ENCODE measurements at places on chromosomes 5 and 9. TPM values are rescaled to one million over a fixed set of nuclear protein-coding genes. Genes with fewer than 3 reads are reported as not detected.

DNA sequence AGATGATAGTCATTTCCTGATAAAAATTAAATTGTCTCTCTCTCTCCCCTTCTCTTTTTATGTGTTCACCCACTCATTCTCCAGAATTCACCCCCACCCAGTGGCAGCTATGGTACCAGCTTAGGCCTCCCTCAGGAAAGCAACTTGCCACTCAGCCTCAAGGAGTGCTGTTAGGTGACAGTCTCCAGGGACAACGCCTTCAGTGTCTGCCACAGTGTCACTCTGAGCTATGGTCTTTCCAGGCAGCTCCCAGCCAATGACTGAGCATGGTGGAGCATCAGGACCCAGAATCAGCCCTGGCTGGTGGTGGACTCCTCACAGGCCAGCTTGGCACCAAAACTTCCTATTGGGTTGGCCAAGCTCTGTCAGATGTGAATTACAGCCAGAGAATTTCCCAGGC is 140.9 kb upstream of the PIK3R1 start:
- no peaks in the 10 kb centered on the region for H3K4me1 ChIP-seq
- H3K27me3 ChIP-seq, result no peaks in the 10 kb centered on the region
- H3K4me3 ChIP-seq, result no peak overlapping the region
- no peak overlapping the region for H3K27ac ChIP-seq

GRCh38 chr9:130069048-130069447 is 15.3 kb downstream of the GPR107 start:
- H3K36me3 ChIP-seq, result peaks cover 3% of the 10 kb centered on the region
- H3K4me1 ChIP-seq, result peaks cover 25% of the 10 kb centered on the region
- no peaks in the 10 kb centered on the region for H3K27me3 ChIP-seq
- H3K27ac ChIP-seq, result peak overlapping the region; percentile 57
- H3K4me3 ChIP-seq, result no peak overlapping the region

DNA sequence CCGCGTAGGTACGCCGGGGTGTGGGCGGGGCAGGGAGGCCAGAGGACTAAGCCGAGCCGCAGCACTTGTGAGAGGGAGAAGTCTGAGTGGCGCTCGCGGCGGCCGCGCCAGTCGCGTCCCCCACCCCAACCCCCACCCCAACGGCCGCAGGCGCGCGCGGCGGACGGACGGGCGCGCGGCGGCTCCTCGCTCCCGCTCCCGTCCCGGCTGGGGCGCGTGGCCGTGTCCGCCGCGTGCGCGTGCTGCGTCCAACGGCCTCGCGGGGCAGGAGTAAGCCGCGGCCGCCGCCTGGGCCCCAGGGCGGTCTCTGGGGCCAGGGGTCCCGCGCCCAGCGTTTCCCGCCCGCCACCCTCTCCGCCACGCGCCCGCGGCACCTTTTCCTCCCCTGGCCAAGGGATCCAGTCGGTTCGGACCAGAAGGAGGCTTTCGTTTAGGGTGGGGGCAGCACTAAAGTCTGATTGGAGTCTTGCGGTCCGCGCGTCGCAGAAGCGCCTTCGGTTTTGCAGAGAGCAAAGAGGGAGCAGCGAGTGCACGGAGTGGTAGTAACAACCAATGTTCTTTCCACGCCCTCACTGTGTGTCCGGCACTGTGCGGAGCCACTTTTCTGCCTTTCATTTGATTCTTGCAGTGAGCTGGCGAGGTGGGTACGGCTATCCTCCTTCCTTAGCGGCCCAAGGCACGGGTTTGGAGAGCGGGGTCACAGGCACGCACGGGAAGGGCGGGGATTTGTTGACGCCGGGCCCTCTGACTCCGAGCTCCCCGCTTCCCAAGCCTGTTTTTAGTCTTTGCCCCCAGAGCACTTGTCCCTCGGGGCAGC is 483 bp downstream of the G3BP1 start:
- H3K4me1 ChIP-seq, result peaks cover 12% of the 10 kb centered on the region
- H3K27me3 ChIP-seq, result no peaks in the 10 kb centered on the region
- peak overlapping the region; percentile 96 for H3K27ac ChIP-seq
- peak overlapping the region; percentile 76 for H3K4me3 ChIP-seq
- no peak for DNase-seq
- peaks cover 5% of the 10 kb centered on the region for H3K36me3 ChIP-seq

DNA sequence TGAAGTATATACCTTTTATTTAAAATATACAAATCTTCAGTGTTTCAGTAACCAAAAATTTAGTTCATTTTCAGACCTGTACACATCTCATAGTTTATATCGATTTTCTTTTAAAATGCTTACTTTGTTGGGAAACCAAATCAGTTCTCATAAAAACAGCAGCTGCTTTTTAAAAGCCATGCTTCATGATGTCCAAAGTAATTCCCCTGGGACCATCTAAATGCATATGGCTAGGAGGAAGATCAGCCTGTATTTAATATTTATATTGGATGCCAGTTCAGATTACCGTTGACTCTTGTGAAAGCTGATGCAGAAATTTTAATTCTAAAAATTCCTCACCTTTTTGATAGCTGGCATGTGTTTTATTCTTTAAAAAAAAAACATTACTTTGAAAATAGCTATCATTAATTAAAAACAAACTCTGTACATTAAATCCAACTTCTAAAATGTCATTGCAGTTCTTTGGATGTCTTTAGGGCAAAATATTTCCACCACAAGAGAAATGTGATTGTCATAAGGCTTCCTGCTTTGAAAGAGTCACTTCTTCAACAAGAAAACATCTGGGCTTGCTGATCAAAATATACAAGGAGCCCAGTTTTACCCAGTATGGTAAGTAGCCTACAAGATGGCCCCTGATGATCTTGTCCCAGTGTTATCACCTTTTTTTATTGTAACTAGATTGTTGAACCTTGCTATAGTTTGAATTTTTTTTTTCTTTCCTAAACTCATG is 1242.9 kb upstream of the CDH6 start:
- no peaks in the 10 kb centered on the region for H3K36me3 ChIP-seq
- DNase-seq, result no peak
- H3K27me3 ChIP-seq, result no peaks in the 10 kb centered on the region
- H3K4me3 ChIP-seq, result no peak overlapping the region
- no peak overlapping the region for H3K27ac ChIP-seq
- no peaks in the 10 kb centered on the region for H3K4me1 ChIP-seq

DNA sequence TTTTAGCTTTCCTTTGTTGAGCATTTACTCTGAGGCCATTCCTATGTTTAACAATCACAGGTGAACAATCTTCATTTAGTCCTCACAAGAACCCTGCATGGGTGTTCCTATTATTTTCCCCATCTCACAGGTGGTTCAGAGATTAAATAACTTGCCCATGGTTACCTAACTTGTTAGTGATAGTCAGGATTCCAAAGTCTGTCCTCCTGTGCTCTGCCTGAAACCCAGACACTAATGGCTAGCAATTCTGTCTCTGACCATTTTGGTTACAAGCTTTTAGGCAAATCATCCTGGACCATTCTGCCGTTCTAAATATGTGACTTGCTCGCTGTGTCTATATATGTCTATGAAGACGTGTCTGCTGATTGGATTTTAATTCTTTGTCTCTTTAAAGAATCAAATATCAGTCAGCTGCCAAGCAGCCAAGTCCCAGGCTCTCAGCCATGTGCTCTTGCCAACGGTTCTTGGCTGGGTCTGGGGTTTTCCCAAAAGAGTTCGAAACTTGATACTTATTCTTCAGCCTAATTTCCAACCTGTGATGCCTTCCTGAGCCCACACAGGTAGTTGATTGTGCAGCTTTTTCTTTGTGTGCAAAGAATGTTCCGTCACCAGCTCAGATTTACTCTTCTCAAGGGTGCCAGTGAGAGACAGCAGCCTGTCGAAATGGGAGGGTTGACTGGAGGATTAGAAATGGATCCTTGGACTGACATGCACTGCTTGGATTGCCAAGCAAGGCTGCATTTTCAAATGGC is 121.7 kb downstream of the NREP start:
- no peak for DNase-seq
- H3K4me1 ChIP-seq, result no peaks in the 10 kb centered on the region

FBXO38 gene
- polyA plus RNA-seq, result 25.1 TPM

UNC13B gene
- polyA plus RNA-seq, result 6.9 TPM

MROH2B gene
- polyA plus RNA-seq, result 0.09 TPM

Measured in thymus (tissue), 14 donors.